Naive B cell (primary cell): ENCODE measurements at places on chromosomes 2 and 18.
A peak's percentile ranks its signal among the peaks of the same experiment; 100 is the strongest.

- no peak for DNase-seq
Observed at GRCh38 chr2:142815375-142815774, 62.1 kb upstream of the KYNU start.

DNA sequence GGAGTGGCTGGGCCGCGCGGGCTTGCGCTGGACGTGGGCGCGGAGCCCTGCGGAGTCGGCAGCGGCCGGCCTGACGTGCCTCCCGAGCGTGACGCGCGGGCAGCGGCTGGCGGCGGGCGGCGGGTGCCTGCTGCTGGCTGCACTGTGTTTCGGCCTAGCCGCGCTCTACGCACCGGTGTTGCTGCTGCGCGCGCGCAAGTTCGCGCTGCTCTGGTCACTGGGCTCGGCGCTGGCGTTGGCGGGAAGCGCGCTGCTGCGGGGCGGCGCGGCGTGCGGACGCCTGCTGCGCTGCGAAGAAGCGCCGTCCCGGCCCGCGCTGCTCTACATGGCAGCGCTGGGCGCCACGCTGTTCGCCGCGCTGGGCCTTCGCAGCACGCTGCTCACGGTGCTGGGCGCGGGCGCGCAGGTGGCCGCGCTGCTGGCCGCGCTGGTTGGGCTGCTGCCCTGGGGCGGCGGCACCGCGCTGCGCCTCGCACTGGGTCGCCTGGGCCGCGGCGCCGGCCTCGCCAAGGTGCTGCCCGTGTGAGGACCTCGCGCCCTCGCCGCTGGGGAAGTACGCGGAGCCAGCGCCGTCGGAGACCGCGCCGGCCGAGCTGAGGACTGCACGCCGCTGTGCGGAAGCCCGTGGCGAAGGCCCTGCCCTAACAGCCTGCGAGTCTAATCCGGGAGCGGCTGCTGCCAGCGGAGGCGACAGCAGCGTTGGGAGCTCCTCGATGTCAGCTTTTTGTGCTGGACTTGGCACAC, 526 bp downstream of the SFT2D3 start:
- DNase-seq, result peak; percentile 82

GRCh38 chr18:62521082-62521481, 1.7 kb upstream of the ZCCHC2 start:
- no peak for DNase-seq

GRCh38 chr18:38807915-38808314, 1242.3 kb upstream of the CELF4 start:
- no peak for DNase-seq

GRCh38 chr2:55992455-55992854, 68.9 kb upstream of the EFEMP1 start:
- no peak for DNase-seq
